Activated CD4-positive, alpha-beta T cell treated with anti-CD3 and anti-CD28 coated beads, Interleukin-2, Interleukin-4, amounts not matched to agents 100 ng/mL and 50 ng/mL, durations not matched to agents 16 hours and 8 hours (primary cell): ENCODE measurements at places on chromosomes 13 and 19.

DNA sequence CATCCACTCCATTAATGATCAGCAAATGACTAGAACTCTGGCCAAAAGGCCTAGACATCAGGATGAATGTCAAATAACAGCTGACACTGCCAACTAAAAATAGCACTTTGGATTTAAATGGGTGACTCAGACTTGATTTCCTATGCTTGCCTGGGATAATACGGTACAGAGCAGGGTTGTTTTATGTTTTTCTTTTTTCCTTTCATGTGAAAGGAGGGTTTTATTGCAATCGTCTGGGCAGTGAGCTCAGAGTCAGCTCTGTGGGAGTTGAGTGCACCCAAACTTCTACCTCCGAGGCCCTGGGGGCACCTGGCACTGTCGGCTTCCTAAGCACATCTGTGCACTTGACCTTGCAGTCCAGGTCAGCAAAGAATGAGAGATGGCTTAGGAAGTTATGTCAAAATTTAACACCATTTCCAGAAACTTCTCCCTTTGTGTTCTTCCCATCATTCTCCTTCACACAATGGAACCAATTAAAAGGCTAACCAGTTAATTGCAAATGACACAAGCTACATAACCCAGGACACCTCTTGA, 134.1 kb downstream of the LACC1 start:
- DNase-seq: no peak

- DNase-seq: no peak
Measured at GRCh38 chr19:11106477-11106876, 17.2 kb downstream of the LDLR start.

DNA sequence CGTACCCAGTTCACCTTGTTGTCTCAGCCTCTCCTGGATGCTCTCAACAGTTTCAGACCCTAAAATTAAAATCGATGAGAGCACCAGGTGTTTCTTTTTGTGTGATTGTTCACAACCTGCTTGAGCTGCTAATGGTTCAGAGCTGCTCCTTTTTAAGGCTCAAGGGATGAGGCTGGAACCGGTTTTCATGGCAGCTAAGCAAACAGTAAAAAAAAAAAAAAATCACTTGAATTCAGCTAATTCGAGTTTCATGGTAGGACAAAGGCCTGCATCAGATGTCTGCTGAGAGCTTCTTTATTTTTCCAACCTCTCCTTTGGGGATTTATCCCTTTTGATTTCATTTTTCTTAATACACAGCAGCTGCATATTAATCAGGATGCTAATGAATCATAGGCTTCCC, 6.5 kb downstream of the SYCE2 start:
- no peak for DNase-seq

DNA sequence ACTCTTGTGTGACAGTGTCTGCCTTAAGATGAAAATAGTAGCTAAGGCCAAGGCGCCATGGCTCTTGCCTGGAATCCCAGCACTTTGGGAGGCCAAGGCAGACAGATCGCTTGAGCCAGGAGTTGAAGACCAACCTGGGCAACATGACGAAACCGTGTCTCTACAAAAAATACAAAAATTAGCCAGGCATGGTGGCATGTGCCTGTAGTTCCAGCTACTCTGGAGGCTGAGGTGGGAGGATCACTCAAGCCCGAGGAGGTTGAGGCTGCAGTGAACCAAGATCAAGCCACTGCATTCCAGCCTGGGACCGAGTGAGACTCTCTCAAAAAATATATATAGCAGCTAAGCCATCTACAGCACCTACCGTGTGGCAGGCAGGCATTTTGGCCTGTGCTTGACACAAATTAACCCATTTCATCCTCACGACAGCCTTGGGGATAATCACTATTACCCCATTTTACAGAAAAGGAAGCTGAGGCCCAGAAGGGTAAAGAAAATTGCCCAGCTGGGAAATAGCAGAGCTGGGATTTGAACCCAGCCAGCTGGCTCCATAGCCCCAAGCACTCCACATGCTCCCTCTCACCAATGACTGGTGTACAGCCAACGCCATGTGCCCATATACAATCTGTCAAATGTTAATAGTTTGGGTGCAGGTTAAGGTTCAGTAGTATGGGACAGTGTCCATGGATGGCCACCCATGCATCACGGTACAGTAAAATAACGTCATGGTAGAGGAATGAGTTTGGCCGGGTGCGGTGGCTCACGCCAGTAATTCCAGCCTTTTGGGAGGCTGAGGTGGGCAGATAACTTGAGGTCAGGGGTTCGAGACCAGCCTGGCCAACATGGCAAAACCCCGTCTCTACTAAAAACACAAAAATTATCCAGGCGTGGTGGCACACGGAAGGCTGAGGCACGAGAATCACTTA, 3.1 kb downstream of the SLC1A5 start:
- DNase-seq: peak; percentile 15

DNA sequence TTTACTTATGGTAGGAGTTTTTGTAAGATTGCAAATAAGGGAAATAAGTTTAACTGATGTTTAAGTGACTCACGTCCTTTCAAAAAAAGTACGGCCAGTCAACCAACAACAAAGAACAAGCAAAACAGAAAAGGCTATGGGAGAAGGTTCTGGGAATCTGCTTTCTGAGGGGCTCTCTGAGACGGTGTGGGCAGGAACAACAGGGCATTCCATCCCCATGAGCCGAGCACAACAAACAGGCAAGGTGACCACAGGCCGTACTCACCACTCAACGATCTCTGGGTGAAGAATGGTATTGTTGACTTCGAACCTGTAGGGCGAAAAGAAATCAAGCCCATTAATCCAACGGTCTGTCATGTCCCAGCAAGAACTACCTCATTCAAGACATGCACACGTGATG, 43.8 kb downstream of the PEPD start:
- no peak for DNase-seq

DNA sequence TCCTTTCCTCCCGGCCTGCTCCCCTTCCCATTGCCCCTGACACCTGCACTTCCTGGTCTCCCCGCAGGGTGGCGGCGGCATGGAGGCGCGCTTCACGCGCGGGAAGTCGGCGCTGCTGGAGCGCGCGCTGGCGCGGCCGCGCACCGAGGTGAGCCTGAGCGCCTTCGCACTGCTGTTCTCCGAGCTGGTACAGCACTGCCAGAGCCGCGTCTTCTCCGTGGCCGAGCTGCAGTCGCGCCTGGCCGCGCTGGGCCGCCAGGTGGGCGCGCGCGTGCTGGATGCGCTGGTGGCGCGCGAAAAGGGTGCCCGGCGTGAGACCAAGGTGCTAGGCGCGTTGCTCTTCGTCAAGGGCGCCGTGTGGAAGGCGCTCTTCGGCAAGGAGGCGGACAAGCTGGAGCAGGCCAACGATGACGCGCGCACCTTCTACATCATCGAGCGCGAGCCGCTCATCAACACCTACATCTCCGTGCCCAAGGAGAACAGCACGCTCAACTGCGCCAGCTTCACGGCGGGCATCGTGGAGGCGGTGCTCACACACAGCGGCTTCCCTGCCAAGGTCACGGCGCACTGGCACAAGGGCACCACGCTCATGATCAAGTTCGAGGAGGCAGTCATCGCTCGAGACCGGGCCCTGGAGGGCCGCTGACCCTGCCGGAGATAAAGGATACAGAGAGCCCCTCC, 1.7 kb downstream of the TRAPPC5 start:
- no peak for DNase-seq

DNA sequence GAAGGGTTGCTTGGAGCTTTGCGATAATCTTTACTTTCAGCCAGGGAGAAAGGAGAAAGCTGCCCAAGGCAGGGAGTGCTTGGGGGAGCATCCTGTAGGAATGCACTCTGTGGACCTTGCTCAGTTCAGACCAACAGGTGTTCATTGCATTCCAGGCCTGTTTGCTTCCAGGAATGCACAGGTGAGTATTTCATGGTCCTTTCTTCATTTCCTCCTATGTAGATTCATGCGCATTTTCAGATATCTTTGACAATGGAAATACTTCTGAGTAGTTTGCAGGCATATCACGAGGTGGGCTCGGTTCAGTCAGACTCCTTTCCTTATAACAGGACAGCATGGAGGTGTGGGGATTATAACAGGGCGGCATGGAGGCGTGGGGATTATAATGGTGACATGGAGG, 254.8 kb downstream of the FGF9 start:
- DNase-seq: no peak

- DNase-seq: peak; percentile 17
Measured at GRCh38 chr13:73168226-73168952, 109.6 kb downstream of the KLF5 start.

GRCh38 chr13:78595495-78596398, 7.6 kb downstream of the POU4F1 start:
- peak; percentile 15 for DNase-seq

GRCh38 chr19:47001584-47001983, 18.1 kb upstream of the NPAS1 start:
- DNase-seq: no peak

DNA sequence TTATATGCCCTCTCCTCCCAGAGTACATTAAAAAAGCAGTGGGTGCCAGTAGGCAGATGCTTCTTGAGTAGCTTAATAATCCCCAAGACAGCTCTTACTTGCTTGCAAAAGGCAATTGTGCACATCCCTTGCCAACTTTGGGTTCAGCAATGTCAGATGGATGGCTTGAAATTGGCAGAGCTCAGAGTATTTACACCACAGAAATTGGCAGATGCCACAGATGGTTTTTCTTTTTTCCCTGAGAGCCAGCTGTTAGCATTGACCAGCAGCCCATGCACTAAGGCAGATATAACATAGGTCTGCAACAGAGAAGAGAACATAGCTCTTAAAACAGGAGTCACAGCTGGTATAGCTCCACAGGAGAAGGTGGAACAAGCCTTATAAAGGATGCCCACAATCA, 18.4 kb upstream of the RNASEH2B start:
- no peak for DNase-seq

DNA sequence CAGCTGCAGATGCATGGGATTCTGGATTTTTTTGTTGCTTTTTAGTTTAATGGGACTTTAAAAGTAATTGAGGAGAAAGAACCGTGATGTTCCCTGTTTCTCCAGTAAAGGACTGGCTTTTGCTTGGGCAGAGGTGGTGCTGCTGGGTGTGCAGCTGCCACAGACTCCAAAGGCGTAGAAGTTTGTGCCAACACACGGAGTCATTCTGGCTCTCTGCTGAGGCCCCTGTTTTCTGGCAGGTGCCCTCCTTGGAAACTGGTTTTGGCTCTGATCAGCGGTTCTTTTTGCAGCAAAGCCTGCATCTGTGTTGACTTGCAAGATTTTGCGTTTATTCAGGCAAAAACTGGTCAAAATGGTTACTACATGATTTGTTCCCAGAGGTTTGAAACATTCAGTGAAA, 16.0 kb upstream of the QTRT1 start:
- no peak for DNase-seq

GRCh38 chr19:55503157-55503501, 14.9 kb downstream of the SSC5D start:
- no peak for DNase-seq

GRCh38 chr13:111201304-111201940, 86.3 kb downstream of the ARHGEF7 start:
- DNase-seq: no peak

GRCh38 chr19:33329736-33330135, 27.4 kb upstream of the CEBPA start:
- DNase-seq: no peak

DNA sequence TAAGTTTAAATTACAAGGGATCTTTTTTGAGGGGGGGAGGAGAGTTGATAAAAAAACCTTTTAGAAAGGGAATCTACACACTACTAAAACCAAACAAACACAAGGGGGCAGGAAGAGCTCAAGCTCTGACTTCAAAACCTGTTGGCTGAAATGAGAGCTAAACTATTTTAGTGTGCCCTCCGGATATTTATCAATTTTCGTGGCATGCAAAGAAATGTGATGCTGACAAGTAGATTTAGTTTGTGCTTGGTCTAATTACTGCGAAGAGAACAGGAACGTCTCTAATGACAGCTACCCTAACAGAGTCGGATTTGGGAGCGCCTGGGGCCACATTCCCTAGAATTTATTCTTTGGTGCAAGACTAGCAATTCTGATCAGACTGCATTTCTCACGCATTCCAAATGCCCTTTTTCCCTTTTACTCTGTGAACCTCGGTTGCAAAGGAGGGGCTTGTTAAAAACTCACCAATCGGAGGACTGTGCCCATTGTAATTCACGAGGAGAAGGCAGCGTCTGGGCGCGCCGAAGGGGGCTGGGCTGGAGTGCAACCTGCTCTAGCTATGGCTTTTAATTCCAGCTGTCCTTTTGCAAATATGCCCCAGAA, 802 bp upstream of the FREM2 start:
- no peak for DNase-seq
